Gastrocnemius medialis (tissue), 4 donors: ENCODE measurements at places on chromosomes 7 and 10. TPM values are rescaled to one million over a fixed set of nuclear protein-coding genes. Genes with fewer than 3 reads are reported as not detected.

CASTOR2 gene
- total RNA-seq, result 199 TPM

ENKUR gene
- total RNA-seq, result not detected

DDX50 gene
- total RNA-seq, result 17.2 TPM

OPN4 gene
- 0.13 TPM for total RNA-seq
